Astrocyte (in vitro differentiated cells and primary cell): ENCODE measurements at places on chromosomes 4 and X.

- H3K27ac ChIP-seq, result no peak overlapping the region
- no peak for DNase-seq
- H3K4me3 ChIP-seq, result no peak overlapping the region
- H3K4me1 ChIP-seq, result peaks cover 29% of the 10 kb centered on the region
Observed at GRCh38 chr4:2258091-2259035, 3.5 kb downstream of the MXD4 start.

DNA sequence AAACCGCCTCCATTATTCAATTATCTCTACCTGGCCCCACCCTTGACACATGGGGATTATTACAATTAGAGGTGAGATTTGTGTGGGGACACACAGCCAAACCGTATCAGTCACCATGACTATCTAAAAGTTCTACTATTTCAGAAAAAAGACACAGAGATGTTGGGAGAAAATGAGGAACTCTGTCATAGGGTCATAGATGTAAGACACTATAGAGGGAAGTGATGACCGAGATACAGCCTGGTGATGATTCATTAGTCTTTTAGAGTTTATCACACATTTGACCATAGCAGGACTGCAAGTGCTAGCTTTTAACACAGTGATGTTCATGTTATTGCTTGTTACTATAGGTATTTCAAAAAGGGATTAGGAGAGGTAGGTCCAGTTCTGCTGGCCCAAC is 357.0 kb upstream of the AADAT start:
- no peak overlapping the region for H3K27ac ChIP-seq
- H3K27me3 ChIP-seq, result no peaks in the 10 kb centered on the region
- H3K36me3 ChIP-seq, result no peaks in the 10 kb centered on the region
- no peaks in the 10 kb centered on the region for H3K4me1 ChIP-seq
- no peak for DNase-seq

DNA sequence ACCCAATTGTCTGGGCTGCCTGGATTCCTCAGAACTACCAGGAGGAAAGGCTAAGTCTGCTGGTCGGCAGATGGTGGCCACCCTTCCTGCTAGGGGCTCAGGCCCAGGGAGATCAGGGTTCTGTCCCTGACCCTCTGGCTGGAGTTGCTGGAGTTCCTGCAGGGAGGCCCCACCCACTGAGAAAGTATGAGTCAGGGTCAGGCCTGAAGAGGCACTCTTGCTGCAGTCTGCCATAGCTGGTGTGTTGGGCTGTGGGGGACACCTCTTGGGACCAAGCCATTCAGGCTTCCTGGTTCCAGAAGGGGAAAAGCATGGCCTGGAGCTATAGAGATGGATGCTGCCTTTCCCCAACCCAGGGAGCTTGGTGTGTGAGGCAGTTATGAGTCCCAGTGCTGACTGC is 40.4 kb upstream of the PCDH18 start:
- H3K4me1 ChIP-seq, result no peaks in the 10 kb centered on the region

GRCh38 chr4:168574581-168575295 is 77.9 kb downstream of the PALLD start:
- H3K27ac ChIP-seq, result no peak overlapping the region
- H3K36me3 ChIP-seq, result no peaks in the 10 kb centered on the region
- H3K4me3 ChIP-seq, result no peak overlapping the region
- peak; percentile 83 for DNase-seq

- H3K27ac ChIP-seq, result no peak overlapping the region
- no peaks in the 10 kb centered on the region for H3K36me3 ChIP-seq
- no peaks in the 10 kb centered on the region for H3K27me3 ChIP-seq
- peaks cover 2% of the 10 kb centered on the region for H3K4me1 ChIP-seq
- H3K4me3 ChIP-seq, result no peak overlapping the region
- DNase-seq, result no peak
Observed at GRCh38 chr4:142236268-142236667, 599.9 kb downstream of the IL15 start.

GRCh38 chr4:21139327-21139726 is 439.1 kb downstream of the PACRGL start:
- DNase-seq, result no peak
- no peaks in the 10 kb centered on the region for H3K4me1 ChIP-seq
- H3K27me3 ChIP-seq, result no peaks in the 10 kb centered on the region
- no peaks in the 10 kb centered on the region for H3K36me3 ChIP-seq
- H3K27ac ChIP-seq, result no peak overlapping the region

DNA sequence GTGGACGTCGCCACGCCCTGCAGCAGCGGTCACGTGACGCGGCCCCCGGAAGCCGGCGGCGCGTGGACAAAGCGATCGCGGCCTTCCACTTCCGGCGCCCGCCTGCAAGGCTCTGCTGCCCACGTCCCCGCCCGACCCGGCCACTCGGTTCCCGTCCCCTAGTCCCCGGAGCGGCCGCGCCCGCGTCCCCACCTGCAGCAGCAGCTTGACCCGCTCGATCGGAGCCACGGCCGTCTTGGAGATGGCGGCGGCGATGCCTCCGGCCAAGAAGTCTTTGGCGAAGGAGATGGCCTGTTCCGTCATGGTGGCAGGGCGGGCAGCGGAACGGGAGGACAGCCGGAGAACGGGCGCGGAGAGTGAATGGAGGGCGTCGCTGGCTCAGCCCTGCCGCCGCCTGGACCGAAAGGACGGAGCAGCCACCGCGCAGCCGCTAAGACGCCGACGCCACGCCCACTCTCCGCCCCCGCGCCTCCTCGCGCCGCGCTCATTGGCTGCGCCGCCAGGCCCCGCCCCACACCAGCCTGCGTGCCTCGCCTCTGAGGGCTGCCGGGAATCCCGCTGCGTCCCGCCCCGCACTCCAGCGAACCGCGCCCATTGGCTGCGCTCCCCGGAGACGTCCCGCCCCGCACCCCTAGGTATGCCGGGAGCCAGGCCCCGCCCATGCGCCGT is at the start of gene SLC25A6:
TSS of gene SLC25A6 (minus strand) at position 407 of the 669 bp plus-strand sequence. CDS start at position 303, 104 bp downstream.
- peak within 1 kb of the TSS; percentile 98 for H3K27ac ChIP-seq
- peak; percentile 86 for DNase-seq
- peaks cover 13% of the 10 kb centered on the region for H3K4me1 ChIP-seq

DNA sequence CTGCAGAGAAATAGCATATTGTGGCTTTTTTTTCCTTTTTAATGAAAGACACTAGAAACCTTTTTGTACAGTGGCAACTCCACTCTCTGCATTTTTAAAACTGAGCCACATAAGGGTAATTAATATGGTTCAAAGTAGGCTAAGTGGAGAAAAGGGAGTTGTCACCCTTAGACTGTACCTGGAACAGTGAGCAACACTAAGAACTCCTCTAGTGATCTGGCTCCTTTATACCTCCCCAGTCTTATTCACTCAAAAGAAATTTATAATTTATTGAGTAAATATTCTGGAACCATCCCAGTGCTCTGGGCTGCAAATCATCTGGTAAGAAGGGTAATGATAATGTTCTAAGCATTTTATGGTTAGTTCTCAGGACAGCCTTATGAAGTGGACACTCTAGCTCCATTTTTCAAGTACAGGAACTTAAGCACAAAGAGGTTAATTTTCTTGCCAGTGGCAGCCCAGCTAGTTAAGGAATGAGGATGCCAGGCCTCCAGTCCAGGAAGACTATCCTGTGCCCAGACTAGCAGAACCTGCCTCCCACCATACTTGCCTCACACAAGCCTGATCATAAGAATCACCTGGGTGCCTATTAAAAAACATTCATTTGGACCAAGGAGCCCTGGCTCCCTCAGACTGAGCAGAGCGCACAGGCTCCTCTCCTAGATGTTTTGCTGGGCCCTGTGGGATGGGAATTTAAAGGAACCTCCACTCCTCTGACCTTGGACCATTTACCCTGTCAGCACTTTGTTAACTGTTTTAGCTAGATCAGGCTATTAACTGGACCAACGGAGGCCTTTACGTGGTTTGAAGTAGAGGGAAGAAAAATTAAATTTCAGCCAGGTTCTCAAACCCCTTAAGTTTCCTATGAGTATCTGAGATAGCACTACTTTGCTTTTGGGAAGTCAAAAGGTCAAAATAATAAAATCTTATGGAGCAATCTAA is 102.6 kb downstream of the PDE5A start:
- H3K4me1 ChIP-seq, result peaks cover 25% of the 10 kb centered on the region
- peaks cover 1% of the 10 kb centered on the region for H3K36me3 ChIP-seq
- peak; percentile 60 for DNase-seq
- H3K27me3 ChIP-seq, result no peaks in the 10 kb centered on the region
- peak overlapping the region; percentile 97 for H3K27ac ChIP-seq

DNA sequence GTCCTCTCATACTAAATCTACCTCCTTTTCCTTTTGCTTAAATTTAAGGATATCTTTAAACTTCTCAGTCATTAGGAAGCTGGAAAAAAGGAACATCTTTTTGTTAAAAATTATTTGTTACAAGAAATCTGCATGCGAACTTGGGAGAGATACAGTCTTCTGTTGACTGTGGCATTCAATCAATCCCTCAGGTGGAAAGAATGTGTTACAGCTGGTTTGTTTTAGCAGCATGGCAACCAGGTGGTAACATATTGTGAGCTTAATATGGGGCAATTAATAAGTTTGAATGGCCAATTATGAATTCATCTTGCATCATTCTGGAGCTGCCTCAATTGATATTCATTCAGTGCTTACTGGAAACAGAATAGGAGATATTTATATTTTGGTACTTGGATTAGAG is 135.0 kb downstream of the GC start:
- no peaks in the 10 kb centered on the region for H3K4me1 ChIP-seq
- no peak overlapping the region for H3K4me3 ChIP-seq
- no peak for DNase-seq
- H3K36me3 ChIP-seq, result no peaks in the 10 kb centered on the region
- H3K27ac ChIP-seq, result no peak overlapping the region

DNA sequence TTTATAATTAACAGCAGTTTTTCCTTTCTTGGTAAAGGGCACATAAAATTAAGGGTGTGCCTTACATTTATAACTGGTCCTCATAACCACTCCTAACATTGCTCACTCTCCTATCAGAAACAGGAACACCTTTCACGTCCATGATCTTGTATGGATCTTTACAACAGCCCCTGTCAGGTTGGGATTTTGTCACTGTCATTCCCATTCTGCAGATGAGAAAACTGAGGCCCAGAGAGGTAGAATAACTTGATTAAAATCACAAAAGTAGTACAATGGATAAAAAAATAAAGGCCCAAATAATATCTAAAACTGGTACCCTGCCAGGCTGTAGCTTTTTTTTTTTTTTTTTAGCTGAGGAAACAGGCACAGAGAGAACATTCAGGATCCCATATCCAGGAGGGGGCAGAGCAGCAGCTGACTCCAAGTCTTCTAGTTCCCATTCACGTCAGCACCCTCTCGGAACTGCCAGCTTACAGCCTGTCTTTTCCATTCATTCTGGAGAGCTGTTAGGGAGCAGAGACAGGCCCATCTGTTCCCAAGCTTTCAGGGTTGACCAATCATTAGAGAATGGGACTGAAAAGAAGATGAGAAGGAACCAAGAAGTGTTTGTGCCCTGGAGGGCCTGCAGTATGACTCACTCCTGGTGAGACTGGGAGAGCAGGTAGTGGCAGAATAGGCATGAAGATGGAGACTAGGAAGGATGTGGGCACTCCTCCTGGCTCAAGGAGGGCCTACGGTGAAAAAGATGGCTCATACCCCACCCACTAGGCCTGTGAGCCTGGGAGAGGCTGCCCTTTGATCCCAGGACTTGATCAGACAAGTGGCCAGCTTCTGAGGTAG is 7.3 kb downstream of the SUV39H1 start:
- no peaks in the 10 kb centered on the region for H3K4me1 ChIP-seq
- H3K4me3 ChIP-seq, result no peak overlapping the region
- H3K27ac ChIP-seq, result no peak overlapping the region
- no peaks in the 10 kb centered on the region for H3K27me3 ChIP-seq

DNA sequence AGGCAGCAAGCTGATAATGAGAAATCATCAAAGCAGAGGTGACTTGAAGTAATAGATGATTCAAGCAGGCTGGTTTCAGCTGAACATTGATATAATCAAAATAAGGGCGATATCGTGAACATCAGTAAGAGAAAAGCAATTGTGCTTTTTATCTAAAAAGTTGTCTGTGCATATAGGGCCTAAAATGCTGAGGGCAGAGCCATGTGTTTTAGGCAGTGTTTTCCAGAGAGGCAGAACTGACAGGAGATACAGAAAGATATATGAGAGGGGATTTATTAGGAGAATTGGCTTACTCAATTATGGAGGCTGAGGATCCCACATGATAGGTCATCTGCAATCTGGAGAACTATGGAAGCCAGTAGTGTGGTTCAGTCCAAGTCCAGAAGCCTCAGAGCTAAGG is 136.5 kb upstream of the NPY2R start:
- DNase-seq, result no peak
- no peaks in the 10 kb centered on the region for H3K27me3 ChIP-seq
- H3K4me3 ChIP-seq, result no peak overlapping the region
- H3K36me3 ChIP-seq, result no peaks in the 10 kb centered on the region

GRCh38 chr4:144782345-144782744 is 136.4 kb downstream of the HHIP start:
- peak; percentile 53 for DNase-seq
- H3K27ac ChIP-seq, result no peak overlapping the region
- H3K27me3 ChIP-seq, result no peaks in the 10 kb centered on the region
- no peaks in the 10 kb centered on the region for H3K36me3 ChIP-seq

DNA sequence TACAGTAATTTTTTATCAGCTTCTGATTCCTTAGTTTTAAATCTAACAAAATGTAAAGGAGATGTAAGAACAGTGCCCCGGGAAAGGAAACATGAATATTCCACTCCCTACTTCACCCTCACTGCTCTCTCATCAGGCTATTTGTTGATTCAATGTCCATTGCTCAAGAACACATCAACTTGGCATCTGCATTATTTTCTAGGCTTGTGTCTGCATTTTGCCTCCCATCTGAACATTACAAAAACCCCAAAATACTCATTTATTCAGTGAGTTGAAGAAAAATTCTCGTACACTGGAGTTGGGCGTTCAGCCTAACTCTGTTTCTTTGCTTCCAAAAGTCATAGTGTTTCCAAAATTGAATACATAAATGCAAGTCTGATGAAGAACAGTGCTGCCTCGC is 25.6 kb downstream of the ARHGAP6 start:
- no peak overlapping the region for H3K4me3 ChIP-seq
- H3K27me3 ChIP-seq, result no peaks in the 10 kb centered on the region
- DNase-seq, result no peak
- H3K4me1 ChIP-seq, result no peaks in the 10 kb centered on the region
- H3K27ac ChIP-seq, result no peak overlapping the region

DNA sequence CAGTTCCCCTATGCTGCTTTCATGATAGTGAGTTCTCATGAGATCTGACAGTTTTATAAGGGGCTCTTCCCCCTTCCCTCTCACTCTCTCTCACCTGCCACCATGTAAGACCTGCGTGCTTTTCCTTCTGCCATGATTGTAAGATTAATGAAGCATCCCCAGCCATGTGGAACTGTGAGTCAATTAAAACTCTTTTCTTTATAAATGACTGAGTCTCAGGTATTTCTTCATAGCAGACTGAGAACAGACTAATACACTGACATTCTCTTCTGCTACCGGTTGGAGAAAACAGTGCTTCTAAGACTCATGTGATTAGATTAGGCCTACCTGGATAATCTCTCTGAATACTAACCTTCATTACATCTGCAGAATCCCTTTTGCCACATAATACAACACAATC is 45.4 kb upstream of the TRPC5OS start:
- DNase-seq, result no peak
- H3K36me3 ChIP-seq, result no peaks in the 10 kb centered on the region
- H3K4me1 ChIP-seq, result no peaks in the 10 kb centered on the region
- no peak overlapping the region for H3K4me3 ChIP-seq
- no peaks in the 10 kb centered on the region for H3K27me3 ChIP-seq
- H3K27ac ChIP-seq, result no peak overlapping the region
